ENCODE measurements at places on chromosomes 13 and 19.

DNA sequence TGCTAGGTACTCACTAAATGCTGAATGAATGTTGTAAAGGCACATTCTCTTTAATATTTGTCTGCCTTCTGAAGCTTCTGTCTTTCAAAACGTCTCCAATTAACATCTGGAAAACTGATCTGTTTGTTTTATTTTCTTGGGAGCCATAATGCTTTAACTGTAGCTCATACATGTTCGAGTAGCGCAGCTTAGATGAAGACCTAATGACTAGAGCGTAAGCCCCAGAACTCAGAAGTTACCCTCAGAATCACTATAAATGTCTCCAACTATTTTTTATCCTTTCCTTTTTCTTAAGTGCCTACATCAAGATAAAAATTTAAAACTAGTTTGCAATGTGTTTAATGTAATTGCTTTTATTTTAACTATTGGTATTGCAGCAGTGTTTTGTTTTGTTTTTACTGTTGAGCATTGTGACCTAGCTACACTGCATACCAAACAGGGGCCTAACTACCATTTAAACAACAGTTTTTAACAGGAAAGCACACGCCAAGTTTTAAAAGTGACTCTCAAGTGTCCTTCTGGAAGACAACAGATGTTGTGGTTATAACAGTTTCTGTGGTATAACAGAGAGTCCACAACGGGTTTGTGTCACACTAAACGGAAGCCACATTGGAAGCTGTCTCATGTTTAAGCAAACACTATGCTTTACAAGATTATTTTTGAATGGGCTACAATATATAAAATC, 42.0 kb downstream of the MRPL57 start:
- DNase-seq = no peak

DNA sequence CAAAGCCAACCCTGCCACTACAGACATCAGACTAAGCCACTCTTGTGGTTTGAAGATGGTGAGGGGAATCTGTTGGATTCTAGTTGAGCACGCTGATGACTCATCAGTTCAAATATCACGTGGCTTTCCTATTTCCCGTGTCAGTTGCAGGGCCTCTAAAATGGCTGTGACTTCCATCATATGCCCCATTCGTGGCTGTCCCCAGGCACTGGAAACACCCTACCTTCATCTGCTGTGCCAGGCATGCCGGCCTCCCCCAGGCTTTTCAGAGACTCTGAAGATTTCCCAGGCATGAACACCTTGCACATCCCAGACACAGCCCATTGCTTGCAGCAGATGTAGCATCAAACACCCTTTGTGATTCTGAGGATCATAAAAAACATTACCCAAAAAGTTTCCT, 659.9 kb downstream of the UQCRFS1 start:
- no peak for DNase-seq

DNA sequence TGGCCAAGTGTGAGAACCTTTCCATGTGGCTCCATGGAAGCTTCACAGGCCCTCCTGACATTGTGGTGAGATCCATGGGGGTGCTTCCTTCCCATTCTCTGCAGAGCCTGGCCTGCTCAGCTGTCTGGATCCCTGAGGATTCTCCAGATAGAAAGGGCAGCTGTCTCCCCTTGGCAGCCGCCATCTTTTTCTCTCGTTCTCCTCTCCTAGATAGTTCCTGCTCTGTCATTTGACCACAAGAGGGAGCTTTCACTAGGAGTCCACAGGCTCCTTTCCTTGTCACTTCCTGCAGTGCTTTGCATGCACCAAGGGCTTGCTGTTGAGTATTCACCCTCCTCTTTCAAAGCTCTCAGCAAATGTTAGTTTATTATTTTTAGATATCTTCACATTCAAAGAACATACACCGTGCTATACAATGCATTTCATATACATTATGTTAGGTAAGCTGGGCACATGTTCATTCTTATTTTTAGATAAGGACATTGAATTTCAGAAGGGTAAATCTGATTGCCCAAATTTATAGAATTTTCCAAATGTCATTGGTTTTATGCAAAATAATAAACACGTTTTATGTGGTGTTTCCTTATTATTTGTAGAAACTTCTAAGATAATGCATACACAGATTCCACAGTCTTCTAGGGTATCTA, 133.2 kb downstream of the FRY start:
- no peak for DNase-seq

DNA sequence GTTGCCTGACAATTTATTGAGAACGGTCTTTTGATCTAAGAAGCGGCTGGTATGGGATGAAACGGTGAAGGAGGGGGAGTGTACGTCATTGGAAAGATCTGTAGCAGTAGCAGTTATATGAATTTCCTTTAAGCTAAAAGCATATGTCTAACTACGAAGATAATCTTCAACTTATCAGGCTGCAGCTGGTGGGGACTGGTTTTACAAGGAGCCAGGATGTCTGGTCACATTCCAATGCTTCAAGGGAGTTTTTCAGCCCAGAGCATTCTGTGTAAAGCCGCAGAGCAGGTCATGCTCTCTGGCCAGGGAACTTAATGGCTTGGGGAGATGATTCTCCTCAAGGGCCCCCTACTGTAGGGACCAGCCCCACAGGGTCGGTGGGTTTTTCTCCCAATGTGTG, 29.2 kb downstream of the CLEC4M start:
- no peak for DNase-seq

DNA sequence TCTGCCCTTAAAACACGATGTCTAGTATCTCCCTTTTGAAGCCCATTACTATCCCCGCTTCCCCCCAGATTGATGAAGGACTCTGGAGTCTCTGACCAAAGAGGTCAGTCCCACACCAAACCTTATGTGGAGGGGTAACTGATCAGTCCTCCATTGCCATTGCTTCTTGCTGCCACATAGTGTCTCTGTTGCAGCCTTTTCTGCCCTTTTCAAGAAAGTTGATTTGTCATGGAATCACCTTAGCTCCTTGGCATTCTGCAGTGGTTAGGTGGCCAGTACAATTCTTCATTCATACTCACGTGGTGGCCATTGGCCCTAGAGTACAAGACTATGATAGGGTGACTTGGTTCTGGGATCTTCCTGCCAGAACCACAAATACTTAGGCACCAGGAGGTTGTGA, 8.4 kb upstream of the HTR2A start:
- DNase-seq = no peak

DNA sequence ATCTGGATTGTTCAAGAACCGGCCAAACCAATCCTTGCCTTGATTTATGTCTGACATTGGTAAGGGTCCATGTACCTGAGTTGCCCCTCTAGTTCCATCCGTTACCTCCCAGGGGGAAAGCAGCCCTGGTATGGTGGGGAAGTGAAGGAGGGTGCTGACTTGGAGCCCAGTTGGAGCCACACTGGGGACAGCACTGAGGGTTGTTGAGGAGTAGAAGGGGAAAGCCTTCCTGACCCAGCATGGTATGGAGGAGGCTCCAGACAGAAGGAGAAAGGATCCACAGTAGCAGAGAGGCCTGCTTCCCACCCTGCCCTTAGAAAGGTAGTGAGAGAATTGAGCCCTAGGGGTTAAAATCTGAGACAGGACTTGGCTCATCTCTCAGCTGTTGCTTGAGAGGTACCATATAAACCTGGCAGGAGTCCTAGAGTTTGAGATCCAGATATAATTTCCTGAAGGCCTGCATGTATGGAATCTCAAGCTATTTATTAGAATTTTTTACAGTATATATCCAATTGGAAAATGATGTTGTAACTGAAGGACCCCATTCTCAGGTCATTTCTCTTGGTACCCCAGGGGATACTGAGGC, 16.7 kb upstream of the FCGBP start:
- no peak for DNase-seq

- no peak for DNase-seq
Observed at GRCh38 chr13:29260684-29261083, 334.8 kb downstream of the SLC7A1 start.

DNA sequence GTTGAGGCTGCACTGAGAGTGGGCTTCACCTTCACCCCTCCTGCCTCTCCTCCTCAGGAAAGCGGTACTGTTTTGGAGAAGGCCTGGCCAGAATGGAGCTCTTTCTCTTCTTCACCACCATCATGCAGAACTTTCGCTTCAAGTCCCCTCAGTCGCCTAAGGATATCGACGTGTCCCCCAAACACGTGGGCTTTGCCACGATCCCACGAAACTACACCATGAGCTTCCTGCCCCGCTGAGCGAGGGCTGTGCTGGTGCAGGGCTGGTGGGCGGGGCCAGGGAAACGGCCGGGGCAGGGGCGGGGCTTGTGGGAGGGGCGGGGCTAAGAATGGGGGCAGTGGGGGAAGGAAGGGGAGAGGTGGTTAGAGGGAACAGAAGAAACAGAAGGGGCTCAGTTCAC, 7.5 kb downstream of the CYP2A13 start:
- DNase-seq = no peak

DNA sequence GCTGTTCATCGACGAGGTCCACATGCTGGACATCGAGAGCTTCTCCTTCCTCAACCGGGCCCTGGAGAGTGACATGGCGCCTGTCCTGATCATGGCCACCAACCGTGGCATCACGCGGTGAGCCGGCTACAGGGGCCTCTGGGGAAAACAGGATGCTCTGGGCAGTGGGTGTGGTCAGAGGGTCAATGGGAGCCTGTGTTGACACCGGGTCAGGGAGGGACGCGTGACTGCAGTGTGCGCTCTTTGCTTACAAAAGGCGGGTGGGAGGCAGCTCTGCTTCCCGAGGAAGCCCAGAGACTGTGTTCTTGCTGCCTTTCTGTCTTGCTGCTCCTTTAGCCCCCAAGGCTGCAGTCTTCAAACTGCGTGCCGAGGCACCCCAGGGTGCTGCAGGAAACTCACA, 5.7 kb downstream of the LHB start:
- no peak for DNase-seq

DNA sequence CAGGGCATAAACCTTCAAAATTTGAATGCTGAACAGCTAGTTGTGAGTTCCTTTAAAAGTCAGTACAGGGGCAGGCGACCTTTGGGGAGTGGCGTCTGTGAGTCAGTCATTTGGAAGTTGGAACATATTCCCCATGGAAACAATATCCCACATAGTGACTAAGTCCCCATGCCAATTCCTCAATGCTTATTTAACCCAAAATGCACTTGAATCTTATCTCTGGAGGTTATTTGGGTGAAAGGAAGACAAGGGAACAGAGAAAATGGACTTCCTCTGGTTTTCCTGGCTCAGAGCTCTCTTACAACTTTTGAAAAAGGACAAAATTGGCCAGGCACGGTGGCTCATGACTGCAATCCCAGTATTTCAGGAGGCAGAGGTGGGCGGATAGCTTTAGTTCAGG, 479.2 kb upstream of the NBEA start:
- DNase-seq = no peak

DNA sequence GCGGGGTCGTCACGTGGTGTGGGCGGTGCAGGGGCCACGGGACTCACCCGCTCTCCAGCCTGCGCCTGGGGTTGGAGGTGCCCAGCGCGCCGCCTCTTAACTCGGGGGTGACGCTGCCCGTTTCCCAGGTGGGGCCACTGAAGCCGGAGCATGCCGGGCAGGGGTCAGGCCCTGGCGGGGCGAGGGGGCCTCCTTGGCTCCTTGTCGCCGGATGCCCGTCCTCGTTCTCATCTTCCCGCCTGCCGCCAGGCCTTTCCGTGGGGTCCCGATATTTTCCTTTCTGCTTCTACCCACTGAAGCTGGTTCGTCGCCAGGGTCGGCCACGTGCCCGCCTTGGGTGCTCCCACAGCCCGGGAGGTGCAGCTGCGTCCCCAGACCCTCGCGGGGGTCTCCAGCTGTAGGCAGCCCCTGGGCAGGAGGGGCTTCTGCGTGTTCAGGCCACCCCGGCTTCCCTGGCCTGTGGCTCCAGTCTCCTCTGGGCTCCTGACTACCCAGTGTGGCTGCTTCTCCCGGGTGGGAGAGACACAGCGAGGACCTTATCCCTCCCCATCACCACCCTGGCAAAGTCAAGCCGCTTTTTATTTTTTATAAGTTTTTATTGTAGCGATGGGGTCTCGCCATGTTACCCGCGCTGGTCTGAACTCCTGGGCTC, 772 bp downstream of the FAM174C start:
- no peak for DNase-seq

DNA sequence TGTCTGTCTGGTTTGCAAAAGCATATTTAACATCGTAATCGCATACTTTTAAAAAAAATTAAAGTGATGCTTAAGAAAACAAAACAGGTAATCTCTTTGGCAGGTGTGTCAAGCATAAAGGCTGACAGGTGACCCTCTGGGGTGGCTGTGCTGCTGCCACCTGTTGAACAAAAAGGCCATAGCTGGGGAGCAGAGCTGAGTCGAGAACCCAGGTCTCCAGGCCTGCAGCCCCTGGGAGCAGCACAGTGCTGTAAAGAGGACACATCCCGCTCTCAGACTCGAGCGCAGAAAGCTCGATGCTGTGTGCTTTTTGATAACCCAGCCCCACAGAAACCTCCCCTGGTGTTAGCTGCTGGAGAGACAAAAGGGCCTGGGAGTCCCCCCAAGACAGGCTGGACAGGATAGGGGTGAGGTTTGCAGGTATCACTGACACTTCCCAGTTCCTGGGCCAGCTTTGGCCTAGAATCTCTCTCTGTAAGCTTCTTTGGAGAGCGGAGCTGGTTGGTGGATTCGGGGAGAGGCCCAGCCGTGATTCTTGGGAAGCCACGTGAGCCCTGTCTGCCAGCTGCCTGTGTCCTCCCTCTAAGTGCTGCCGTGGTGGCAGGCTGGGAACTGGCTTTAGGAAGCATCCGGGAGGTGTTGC, 66.9 kb downstream of the C13orf42 start:
- DNase-seq = no peak

- no peak for DNase-seq
Observed at GRCh38 chr19:49744946-49745381, 18.1 kb downstream of the TSKS start.

GRCh38 chr19:30085394-30085793, 143.4 kb downstream of the URI1 start:
- no peak for DNase-seq

GRCh38 chr13:112642090-112642460, 47.8 kb upstream of the ATP11A start:
- no peak for DNase-seq

DNA sequence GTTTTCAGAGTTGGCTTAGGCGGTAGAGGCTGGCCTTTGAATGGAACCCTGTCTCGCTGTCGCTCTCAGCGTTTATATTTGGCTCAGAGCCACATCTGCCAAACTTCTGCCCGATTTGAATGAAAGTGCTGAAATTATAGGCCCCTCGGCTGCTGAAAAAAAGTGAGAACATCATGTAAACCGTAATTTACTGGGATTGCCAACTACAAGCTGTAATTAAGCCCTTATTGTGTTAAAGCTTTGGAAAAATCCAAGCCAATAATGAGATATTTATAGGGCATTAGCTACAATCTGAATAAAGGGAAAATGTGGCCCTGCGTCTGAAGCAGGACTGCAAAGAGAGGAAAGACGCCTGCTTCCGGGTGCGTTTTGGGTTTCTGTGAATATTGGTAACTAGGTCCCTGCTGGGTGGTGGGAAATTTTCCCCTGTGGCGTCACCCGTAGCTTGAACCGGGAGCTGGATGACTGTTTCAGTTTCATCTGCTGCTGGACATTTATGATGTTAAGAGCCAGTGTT, 9.9 kb downstream of the DNM2 start:
- no peak for DNase-seq

DNA sequence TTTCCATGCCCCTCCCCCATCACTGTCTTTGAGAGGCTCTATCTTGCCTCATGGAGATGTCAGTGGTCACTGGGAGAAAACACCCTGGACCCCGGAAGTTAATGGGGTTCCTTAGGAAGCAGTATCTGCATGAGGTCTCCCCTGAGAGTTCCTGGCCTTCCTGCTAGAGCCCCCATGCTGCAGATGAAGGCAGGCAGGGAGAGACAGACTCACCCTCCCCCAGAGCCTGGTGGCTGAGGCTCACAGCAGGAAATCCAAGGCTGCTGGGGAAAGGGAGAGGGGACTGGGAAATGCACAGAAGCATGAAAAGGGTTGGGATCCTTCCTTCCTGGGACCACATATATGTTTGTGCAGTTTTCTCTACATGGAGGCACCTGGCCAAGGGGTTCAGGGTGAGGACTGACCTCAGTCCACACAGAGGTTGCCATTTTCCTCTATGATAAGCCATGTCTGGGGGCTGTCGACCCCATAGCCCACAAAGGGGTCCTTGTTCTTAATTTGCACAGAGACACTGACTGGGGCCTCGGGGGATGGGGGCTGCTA, 95.4 kb downstream of the RNASEH2B start:
- DNase-seq = no peak

Measured in activated CD8-positive, alpha-beta memory T cell treated with anti-CD3 and anti-CD28 coated beads for 1 hour (primary cell).